ENCODE measurements at places on chromosomes 2 and 18.

DNA sequence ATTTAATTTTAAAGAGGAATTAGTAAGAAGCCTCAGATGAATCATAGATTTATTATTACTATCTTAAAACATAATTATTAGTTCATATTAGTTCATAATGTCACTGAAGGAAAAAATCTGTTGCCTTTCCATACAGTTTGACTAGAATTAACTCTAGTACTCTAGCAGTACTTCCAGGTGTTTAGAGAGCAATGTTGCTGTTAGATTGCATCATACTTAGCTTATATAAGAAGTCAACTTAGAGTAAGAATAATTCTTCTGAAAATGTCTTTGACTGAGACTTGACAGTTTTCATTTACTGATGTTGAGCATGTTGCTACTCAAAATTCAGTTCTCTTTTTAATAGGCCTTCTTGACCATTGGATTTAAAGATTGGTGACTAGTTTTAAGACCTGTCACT is 4.7 kb downstream of the RAB3GAP1 start:
- no peak for DNase-seq

GRCh38 chr2:215314896-215315295 is 3.0 kb downstream of the ATIC start:
- no peak for DNase-seq

DNA sequence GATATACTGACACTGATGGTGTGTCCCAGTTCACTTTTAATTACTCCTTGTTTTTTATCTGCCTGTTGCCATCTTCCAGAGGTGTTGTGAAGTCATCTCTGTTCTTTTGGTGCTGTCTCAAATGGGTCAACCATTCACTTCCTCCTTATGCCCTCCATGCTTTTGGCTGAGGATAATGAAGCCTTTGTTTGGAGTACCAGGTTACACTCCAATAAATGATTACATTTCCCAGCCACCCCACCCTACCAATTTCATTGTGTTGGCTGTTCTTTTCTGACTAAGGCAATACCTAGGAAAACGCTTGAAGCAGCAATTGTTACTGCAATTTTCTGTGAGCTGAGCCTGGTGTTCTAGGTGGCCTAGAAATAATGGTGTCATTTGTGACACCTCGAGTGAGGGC is 29.8 kb upstream of the ACTG2 start:
- DNase-seq = no peak

DNA sequence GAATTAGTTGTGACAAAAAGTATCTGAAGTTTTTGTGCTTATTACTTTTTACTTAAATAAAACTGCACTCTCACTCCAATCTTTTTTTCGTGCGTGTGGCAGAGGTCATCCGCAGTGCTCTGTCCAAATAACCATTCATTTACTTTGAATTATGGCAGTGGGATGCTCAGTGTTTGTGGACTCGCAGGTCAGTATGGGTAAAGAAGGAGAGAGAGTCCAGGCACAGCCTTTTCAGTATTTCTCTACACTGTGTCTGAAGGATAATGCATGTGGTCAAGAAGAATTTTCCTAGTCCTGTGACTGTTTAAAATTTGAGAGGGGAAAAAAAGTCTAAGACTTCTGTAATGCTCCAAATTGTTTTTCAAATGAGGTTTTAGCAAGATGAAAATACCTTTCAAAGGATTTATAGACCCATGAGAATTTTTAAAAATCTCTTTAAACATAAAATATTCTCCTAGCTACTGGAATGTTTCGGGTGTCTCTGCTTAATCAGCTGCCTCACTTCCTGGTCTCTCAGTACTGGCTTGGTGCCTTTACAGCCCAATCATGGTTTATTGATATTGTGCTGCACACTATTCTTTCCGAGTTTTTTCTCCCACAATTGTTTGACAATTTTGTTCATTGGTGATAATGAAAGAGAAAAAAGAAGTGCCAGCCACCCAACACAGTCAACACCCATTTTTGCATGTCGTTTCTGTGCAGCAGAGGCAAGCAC is 453.2 kb downstream of the PTPRM start:
- no peak for DNase-seq
